Stimulated activated CD8-positive, alpha-beta memory T cell treated with anti-CD3 and anti-CD28 coated beads, Interleukin-4, amount 100 ng/mL, for 4 hours (primary cell): ENCODE measurements at places on chromosomes 1 and 21.
A peak's percentile ranks its signal among the peaks of the same experiment; 100 is the strongest.

DNA sequence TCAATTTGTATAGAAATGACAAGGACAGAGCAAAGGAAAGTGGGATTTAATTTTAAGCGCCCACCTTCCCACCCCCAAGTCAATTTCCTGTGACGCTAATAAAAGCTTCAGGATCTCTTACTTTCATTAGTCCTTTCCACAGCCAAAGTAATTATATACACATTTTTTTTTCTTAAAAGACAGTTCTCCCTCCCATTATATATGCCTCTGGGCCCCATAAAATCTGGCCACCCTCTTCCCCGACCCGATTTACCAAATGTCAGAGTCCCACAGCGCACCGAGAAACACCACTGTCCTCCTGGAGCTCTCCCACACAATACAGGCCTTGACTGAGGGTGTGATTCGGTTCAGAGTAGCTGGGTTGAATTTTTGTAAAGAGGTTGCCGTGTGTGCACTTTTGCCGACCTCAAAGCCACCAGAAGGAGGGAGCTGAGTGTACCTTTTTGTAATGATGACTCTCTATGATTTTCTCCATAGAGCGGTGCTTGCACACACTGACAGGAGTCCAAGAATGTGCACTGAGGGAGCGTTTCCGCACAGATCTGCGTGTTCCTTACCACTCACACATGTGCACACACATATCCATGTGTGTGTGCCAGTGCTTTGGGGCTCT, 26.2 kb upstream of the IL10 start:
- DNase-seq: no peak

DNA sequence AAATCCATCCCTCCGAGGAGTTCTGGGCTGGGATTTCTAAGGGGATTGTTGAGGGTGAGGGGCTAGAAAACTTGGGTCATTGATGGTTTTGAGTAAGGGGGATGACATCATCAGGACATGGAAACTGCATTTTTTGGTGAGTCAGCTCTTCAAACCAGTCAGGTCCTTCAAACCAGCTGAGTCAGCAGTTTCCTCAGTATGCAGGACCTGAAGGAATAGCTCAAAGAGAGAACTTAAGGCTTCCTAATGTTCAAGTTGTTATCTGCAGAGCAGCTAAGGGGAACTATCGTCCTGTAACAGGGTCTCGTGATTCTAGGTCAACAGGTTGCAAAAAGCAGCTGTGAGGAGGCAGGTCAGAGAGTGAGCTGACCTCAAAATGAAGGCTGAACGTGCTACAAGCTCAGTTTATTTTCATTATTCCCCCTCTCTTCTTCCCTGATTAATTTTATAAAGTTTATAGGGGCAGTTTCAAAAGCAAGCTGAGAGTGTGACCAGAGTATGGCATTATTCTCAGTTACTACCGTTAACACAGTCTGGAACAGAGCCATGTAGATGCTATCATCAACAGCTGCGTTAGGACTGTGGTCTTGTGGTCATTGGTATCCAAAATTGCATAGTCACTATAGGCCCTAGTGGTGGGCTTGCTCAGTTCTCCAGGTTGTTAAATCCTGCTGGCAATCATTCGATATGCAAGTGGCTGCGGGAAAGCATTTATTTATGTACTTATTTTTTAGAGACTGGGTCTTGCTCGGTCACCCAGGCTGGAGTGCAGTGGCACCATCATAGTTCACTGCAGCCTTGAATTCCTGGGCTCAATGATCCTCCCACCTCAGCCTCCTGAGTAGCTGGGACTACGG, 10.7 kb upstream of the SDC3 start:
- no peak for DNase-seq

- DNase-seq: no peak
These were observed 717.6 kb downstream of the PTPRU start for GRCh38 chr1:29953961-29954360.

GRCh38 chr1:91827087-91827458, 58.9 kb downstream of the TGFBR3 start:
- no peak for DNase-seq

GRCh38 chr21:35537604-35538003, 488.5 kb upstream of the RUNX1 start:
- no peak for DNase-seq

GRCh38 chr1:150173141-150173585, 23.4 kb downstream of the PLEKHO1 start:
- no peak for DNase-seq

GRCh38 chr1:208170252-208170651, 73.9 kb downstream of the PLXNA2 start:
- DNase-seq: no peak

- no peak for DNase-seq
These were observed 66.5 kb downstream of the AK4 start for GRCh38 chr1:65214340-65215027.

DNA sequence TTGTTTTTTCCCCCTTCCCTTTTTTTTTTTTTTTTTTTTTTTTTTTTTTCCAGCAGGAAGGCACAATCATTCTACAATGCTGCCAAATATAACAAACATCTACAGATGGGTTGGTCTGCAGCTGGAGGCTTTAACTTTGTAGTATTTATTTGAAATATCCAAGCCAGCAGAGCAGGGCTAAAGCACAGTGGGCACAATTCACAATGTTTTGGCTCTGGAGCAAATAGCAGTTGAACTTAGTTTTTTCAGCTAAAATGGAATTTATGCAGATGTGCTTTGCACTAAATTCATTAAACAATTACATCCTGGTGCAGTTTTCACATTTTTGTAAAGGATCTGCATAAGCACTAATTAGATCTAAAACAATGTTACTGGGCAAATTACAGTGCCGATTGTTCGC, 39.8 kb upstream of the ZBTB18 start:
- DNase-seq: no peak

DNA sequence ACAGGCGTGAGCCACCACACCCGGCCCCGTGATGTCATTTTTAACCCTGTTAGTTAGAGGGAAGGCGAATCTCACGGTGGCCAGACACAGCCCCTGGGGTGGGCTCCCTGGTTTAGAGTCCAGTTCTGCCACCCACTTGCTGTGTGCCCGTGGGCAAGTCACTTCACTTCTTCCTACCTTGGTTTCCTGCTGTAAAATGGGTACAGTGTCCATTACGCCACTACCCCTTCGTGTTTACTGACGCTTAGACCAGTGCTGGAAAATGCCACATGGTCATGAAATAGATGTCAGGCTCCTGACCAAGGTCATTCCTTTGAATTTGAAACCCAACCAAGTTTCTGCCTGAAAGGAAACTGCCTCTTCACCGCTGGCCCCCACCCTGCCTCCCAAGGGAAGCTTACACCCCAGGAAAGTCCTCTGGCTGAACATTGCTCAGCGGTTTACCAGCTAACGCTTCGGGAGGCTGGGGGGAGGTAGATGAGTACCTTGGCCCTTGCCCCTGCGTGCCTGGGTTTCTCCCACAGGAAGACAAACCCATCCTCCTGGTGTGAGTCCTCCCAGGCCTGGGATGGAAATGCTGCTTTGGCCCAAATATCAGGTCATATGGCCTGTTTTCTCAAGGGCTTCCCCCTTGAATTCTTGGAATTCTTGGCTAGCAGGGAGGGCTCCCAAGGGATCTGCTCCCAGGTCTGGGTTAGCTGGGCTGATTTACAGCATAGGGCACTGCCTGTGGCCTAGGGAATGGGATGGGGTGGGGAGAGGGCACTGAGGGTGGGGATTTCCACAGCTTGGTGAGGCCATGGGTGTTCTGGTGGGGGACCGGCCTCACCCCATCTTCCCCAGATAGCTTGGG, 7.6 kb upstream of the AADACL4 start:
- no peak for DNase-seq

- peak; percentile 27 for DNase-seq
These were observed 18.7 kb downstream of the CNTN2 start for GRCh38 chr1:205061665-205062069.

DNA sequence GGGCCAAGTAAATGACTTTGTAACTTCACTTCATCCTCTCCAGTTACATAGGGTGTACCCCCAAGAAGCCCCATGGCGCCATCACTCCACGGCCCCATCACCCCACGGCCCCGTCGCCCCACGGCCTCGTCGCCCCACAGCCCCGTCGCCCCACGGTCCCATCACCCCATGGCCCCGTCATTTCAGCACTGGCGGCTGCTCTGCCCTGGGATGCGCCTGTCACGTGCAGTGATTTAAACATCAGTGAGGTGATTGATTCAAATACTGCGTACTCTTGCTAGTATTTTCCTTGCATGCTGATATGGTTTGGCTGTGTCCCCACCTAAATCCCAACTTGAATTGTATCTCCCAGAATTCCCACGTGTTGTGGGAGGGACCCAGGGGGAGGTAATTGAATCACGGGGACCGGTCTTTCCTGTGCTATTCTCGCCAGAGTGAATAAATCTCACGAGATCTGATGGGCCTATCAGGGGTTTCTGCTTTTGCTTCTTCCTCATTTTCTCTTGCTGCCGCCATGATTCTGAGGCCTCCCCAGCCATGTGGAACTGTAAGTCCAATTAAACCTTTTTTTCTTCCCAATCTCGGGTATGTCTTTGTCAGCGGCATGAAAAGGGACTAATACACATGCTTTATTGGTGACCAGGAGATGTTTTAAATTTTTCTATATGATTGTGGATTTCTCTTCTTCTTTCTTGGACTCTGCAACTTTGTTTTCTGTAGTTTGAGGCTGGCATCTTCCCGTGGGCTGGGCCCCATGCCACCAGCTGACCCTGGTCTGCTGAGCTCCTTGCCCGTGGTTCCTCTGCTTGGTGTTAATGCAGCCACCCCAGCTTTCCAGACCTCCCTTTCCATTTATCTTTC, 50.1 kb upstream of the PCBP3 start:
- no peak for DNase-seq
